ENCODE measurements at places on chromosomes 3 and 15. TPM values are rescaled to one million over a fixed set of nuclear protein-coding genes. Genes with fewer than 3 reads are reported as not detected.

Gene GHSR
- total RNA-seq: not detected

Gene GOLGA6L7
- total RNA-seq: not detected

Gene B3GALNT1
- 36.0 TPM for total RNA-seq

Gene WDR93
- 0.34 TPM for total RNA-seq

Gene MIX23
- 29.8 TPM for total RNA-seq

Gene GPR156
- total RNA-seq: 11.8 TPM

DNA sequence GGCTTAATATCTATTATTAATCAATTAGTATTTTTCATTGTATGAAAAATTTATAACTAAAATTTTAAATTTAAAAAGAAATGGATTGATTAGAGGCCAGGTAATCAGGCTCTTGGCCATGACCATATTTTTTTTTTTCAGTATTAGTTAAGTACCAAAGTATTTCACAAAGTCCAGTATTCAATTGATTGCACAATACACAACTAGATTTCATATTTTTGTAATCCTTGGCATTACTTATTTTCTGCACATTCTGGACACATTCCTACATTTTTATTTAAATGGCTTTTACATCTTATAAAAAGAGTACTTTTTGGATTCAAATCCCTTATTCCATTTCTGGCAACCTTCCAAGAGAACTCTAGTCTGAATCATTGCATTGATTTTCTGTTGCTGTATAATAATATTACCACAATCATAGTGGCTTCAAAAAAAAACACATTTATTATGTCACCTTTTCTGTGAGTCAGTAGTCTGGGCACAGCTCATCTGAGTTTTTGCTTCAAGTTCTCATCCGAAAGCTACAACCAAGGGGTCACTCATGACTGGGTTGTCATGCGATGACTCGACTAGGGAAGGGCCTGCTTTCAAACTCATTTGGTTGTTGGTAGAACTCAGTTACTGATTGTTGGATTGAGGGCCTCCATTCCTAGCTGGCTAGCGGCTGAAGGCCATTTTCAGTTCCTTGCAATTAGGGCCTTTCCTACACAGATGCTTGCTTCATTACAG is 90.7 kb downstream of the CNTN6 start:
- no peak for DNase-seq
- no peaks in the 10 kb centered on the region for H3K27me3 ChIP-seq
- H3K4me1 ChIP-seq: peaks cover 18% of the 10 kb centered on the region
- H3K27ac ChIP-seq: no peak overlapping the region

- H3K4me1 ChIP-seq: peaks cover 10% of the 10 kb centered on the region
- H3K27ac ChIP-seq: no peak overlapping the region
- H3K27me3 ChIP-seq: no peaks in the 10 kb centered on the region
- peaks cover 26% of the 10 kb centered on the region for H3K36me3 ChIP-seq
Observed at GRCh38 chr15:43528542-43529007, 11.2 kb downstream of the MAP1A start.

GRCh38 chr15:64455961-64456371 is 4.4 kb upstream of the ZNF609 start:
- DNase-seq: no peak
- H3K27ac ChIP-seq: peak overlapping the region; percentile 97
- H3K4me1 ChIP-seq: peaks cover 73% of the 10 kb centered on the region
- H3K4me3 ChIP-seq: no peak overlapping the region
- H3K36me3 ChIP-seq: no peaks in the 10 kb centered on the region

- no peak overlapping the region for H3K27ac ChIP-seq
- H3K4me3 ChIP-seq: no peak overlapping the region
- DNase-seq: no peak
- H3K36me3 ChIP-seq: no peaks in the 10 kb centered on the region
- H3K4me1 ChIP-seq: peaks cover 9% of the 10 kb centered on the region
Observed at GRCh38 chr15:93467337-93467736, 378.3 kb upstream of the RGMA start.

- H3K27ac ChIP-seq: peak overlapping the region; percentile 41
- no peaks in the 10 kb centered on the region for H3K27me3 ChIP-seq
- no peaks in the 10 kb centered on the region for H3K36me3 ChIP-seq
Observed at GRCh38 chr3:32224016-32224516, 14.4 kb upstream of the CMTM8 start.

- peaks cover 66% of the 10 kb centered on the region for H3K4me1 ChIP-seq
- peaks cover 3% of the 10 kb centered on the region for H3K36me3 ChIP-seq
- no peak overlapping the region for H3K27ac ChIP-seq
- DNase-seq: no peak
- H3K4me3 ChIP-seq: no peak overlapping the region
Observed at GRCh38 chr15:70195171-70195570, 97.5 kb upstream of the TLE3 start.

GRCh38 chr3:10366651-10367101 is 45.8 kb upstream of the SEC13 start:
- H3K36me3 ChIP-seq: no peaks in the 10 kb centered on the region
- no peak for DNase-seq
- peaks cover 20% of the 10 kb centered on the region for H3K27me3 ChIP-seq
- no peak overlapping the region for H3K4me3 ChIP-seq
- H3K27ac ChIP-seq: no peak overlapping the region

DNA sequence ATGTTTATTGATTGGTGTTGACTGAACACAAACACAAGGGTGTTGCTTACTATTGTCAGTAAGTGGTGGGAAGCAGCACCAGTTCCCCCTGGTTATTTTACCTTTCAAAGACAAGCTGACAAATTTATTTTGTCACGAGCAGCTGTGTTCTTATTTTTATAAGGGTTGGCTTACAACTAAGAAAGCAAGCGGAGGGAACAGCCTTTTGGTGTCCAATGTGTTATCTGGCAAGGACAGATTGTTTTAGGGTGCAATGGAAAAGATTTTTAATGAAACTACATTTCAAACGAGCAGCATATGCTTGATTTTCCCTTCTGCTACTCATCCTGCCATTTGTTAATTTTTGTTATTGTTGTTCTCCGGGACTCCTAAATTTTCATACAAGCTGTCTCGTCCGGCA is 920.6 kb upstream of the CFAP20DC start:
- no peaks in the 10 kb centered on the region for H3K4me1 ChIP-seq
- H3K4me3 ChIP-seq: no peak overlapping the region
- no peak for DNase-seq
- no peak overlapping the region for H3K27ac ChIP-seq

DNA sequence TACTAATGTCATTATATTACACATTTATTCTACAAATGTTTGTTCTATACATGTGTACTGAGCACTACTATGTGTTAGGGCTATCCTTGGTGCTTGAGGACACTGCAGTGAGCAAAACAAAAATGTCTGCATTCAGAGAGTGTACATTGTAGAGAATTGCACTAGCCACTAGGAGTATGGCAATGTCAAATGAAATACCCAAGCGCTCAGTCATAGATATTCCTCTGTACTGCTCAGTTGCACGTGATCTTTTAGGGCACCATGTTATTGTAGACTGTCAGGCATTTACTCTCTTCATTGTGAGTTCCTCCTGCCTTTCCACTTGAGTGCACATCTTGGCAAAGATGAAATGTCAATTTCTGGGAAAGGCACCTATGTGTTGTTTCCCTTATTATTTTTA is 36.8 kb downstream of the FNDC3B start:
- no peak overlapping the region for H3K4me3 ChIP-seq
- H3K27me3 ChIP-seq: no peaks in the 10 kb centered on the region
- H3K36me3 ChIP-seq: peaks cover 4% of the 10 kb centered on the region

Data from mesothelial cell of epicardium (in vitro differentiated cells).